Renal cortex interstitium (tissue), 15 donors: ENCODE measurements at places on chromosomes 1 and 21. TPM values are rescaled to one million over a fixed set of nuclear protein-coding genes. Genes with fewer than 3 reads are reported as not detected.

- no peak for DNase-seq
Measured at GRCh38 chr1:116185161-116185701, 74.0 kb downstream of the MAB21L3 start.

- DNase-seq, result no peak
Measured at GRCh38 chr1:223430236-223430635, 37.0 kb downstream of the CCDC185 start.

DNA sequence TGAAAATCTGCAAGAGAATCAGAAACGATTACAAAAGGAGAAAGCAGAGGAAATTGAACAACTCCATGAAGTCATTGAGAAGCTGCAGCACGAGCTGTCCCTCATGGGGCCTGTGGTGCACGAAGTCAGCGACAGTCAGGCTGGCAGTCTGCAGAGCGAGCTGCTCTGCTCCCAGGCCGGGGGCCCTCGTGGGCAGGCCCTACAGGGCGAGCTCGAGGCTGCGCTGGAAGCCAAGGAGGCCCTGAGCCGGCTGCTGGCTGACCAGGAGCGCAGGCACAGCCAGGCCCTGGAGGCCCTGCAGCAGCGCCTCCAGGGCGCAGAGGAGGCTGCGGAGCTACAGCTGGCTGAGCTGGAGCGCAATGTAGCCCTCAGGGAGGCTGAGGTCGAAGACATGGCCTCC, 47.5 kb upstream of the DIP2A start:
- DNase-seq, result no peak

DNA sequence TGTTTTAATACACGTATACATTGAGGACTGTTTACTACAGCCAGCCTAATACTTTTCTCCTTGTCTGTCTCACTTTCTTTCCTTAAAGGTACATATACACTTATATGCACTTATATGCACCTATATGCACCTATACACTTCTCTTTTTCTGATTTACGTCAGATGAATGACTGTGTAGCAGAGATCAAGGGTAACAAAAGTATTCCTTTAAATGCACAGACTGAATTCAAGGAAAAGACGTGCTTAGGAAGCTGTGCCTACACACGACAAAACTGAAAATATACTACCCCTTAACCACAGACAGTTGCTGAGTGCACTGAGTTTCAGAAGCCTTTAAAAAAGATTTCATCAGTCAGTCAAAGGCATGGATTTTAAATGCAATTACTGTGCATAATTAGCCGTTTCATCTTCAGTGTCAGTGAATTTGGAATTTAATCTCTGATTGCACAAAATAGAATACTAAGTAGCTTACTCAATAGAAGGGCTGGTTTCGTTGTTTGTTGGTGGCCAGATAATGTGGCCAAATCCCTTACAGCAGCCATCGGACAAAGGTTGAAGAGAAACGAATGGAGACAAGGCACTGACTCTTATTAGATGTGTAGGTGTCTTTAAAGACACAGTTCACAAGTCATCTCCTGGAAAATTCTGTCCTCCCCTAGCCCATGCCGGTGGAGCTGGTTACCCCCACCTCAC, 38.3 kb upstream of the TARBP1 start:
- no peak for DNase-seq

Gene AMY1B
- not detected for polyA plus RNA-seq

GRCh38 chr1:211583011-211583992, 4.3 kb upstream of the SLC30A1 start:
- DNase-seq, result no peak

DNA sequence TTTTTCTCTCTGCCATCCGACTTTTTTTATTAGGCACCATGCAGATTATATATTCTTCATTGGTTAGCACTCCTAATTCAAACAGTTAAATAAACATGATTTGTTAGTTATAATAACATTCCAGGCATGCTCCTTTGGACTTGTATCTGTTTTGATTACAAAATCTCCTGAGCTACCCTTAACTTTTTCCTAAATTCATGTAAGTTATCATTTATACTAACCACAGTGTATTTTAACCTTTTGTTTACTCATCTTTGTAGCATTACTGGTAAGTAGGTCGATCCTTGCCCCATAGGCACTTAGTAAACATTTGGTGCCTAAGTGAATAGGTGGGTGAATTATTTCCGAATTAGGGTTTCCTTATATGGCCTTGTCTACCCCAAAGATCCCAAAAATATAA, 43.8 kb downstream of the MIER1 start:
- DNase-seq, result no peak

DNA sequence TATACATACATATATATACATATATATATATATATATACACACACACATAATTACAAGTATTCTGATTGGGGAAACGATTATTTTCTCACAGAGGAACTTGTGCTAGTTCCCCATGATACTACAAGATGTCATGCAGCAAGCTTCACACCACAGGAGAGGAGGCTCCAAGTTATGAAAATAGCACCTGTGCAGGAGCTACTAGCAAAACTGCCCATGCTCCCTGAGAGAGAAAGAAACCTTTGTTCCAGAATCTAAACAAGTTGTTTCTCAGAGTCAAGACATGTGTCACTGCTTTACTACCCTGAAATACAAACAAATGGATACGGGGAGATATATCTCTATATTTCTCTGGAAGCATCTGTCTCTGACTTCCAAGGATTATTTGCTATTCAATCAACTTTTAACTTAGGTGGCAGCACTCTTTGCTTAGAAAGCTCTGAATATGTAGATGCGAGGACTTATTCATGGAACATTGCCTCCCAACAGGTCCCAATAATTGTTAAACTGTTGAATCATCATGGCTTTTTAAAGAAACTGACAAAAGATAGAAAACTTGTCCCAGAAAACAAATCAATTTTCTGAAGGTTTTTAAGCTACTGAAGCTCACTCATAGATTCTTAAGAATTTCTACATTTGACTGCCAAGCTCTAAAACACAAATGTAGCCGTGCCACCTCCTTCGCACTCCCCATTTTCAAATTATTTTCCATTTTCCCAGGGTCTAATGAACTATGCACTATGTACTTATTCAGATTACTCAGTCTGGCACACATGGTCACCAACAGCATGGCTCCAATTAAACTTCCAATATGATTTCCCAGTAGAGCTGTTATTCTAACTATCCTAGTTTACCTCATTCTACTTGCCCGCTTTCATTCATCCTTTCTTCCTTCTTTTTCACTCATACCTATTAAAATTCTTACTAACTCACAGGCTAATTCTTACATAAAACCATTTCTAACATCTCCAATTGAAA, 929.1 kb downstream of the LTN1 start:
- no peak for DNase-seq

Gene F5
- polyA plus RNA-seq, result 4.2 TPM

Gene SLC30A10
- polyA plus RNA-seq, result 0.36 TPM

DNA sequence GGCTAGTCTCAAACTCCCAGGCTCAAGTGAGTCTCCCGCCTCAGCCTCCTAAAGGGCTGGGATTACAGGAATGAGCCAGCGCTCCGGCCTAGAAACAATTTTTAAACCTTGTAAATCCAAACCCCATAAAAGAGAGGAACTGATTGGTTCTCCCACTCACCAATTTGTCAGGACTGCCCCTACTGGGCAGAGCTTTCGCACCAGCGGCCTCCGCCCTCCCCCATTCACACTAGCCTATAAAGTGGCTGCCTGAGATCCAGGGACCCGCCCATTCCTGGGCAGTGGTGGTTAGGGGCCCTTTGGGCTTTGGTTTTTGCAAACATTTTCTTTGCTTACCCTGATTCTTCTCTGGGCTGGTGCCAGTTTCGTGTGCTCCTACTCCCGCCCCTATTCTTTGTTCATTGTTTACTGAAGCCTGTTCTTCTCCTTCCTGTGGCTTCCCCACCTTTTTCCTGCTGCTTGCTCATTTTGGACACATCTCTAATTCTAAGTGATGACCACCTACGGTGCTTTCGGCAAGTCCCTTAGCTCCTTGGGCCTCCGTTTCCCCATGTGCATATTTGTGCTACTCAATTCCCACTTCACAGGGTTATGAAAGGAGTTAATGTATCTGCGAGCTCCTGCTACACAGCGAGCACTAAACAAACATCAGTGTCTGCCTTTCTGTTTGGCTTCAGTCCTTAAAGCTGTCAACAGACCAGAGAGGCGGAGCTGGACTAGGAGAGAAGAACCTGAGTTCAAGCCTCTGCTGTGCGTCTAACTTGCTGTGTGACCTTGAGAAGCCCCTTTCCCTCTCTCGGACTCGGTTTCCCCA, 39.8 kb upstream of the CLIC4 start:
- DNase-seq, result peak; percentile 54

DNA sequence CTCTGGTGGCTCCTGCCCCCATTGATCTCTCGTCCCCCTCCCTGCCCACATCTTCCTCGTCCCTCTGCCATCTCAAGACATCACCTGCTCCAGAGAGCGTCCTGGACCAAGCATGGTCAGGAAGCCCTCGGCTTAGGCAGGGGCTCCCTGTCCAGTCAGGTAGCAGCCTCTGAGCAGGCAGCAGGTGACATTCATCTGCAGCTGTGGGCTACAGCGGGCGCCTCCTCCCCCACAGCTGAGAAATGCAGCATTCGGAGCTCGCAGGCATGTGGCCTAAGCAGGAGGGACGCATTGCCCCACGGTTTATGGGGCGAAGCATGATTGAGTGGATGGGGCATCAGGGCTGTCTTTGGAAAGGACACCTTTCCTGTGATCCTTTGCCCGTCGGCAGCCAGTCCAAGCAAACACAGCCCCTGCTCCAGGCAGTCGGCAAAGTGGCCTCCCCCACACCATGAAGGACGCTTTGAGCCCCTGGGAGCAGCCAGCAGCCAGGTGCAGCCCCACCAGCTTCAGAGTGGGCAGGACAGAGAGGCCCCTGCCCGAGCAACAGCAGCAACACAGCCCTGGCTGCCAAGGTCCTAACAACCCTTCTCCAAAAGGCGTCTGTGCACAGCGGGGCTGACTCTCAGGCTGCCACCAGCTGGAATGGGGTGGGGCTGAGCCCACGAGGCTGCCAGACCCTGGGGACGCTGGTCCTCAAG, 234.1 kb upstream of the VAMP3 start:
- peak; percentile 70 for DNase-seq

- no peak for DNase-seq
Measured at GRCh38 chr1:206760590-206760989, 10.0 kb upstream of the IL19 start.

Gene LCE3E
- not detected for polyA plus RNA-seq

DNA sequence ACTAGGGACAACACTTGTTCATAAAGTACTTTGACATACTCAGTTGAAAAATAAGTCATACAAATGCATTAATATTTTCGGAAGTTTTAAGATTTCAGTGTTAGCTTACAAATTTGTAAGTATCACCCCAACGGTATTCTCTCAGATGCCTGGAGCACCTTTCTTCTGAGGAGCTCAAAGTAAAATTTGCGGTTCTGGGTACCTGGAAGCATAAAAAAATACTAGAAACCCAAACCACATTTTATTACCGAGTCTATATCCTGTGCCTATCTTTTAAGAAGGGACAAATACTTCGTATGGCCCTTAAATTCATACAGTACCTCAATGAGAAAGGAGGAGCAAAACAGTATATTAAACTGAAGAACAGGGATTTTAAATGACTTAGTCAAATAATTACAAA, 10.2 kb downstream of the SRSF4 start:
- DNase-seq, result no peak

DNA sequence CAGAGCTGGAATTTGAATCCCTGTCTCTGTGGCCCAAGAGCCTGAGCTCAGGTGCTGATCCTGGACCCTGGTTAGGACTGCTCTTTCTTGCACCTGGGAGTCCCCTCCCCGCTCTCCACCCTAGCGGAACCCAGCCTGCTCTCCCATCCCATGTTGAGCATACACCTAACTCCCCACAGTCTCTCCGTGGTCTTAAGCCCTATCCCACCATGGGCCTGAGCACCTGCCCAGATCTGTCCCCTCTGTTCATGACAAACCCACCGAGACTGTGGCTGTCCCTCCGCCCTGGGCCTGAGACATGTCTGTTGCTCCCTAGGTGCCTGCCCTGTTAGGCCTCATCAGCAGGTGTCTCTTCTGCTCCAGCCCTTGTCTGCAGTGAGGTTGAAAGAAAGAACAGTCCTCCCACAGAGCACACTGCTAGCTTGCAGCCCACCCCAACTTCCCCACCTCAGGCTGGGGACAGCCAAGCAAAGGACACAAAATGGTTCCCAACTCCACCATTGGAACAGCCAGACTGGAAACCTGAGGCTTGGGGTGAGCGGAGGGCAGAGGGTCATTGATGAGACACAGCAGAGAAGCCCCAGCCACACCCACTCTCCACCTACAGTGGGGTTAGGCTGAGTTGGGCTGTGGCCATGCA, 118.5 kb downstream of the MATN1 start:
- DNase-seq, result no peak

GRCh38 chr1:33152685-33153432, 29.0 kb downstream of the TRIM62 start:
- DNase-seq, result no peak

Gene KAZN
- polyA plus RNA-seq, result 32.3 TPM

DNA sequence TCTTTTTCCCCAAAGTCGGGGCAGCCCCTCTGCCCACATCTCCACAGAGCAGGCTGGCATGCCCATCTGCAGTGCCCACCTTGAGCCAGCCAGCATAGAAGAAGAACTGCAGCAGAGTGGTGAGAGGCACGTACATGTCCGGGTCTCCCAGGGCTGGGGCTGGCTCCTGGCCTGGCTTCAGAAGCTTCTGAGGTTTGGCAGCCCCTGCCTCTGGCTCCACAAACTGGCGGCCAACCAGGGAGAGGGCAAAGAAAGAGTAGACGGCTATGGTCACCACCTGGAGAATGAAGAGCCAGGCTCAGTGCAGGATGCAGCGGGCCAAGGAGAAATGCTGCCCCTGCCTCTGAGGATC, 3.0 kb downstream of the BEST4 start:
- DNase-seq, result no peak

GRCh38 chr1:162943622-162944021, 82.6 kb upstream of the CCDC190 start:
- no peak for DNase-seq

Gene CELA2B
- polyA plus RNA-seq, result 0.32 TPM

DNA sequence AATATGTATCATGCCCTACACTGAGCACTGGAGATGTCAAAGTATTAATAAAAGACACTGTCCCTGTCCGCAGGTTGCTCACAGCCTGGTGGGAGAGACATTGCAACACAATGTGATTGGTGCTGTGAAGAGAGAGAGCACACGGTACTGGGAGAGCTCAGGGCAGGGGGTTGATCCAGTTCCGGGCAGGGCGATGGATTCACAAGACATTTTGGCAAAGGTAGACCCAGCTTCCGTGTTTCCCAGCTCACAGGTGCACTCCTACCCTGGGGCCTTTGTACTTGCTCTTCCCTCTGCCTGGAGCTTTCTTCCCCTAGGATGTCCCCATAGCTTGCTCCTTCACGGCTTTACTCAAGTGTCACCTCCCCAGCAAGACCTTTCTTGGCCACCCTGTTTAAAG, 1.4 kb downstream of the PLA2G5 start:
- no peak for DNase-seq

Gene OR2L2
- 0.14 TPM for polyA plus RNA-seq

GRCh38 chr1:112904831-112905261, 51.1 kb downstream of the SLC16A1 start:
- DNase-seq, result no peak

Gene SPRR1B
- not detected for polyA plus RNA-seq

GRCh38 chr1:170511038-170511437, 20.9 kb upstream of the GORAB start:
- DNase-seq, result no peak

- DNase-seq, result no peak
Measured at GRCh38 chr1:15770313-15770962, 11.8 kb downstream of the FBLIM1 start.

Gene ECM1
- polyA plus RNA-seq, result 13.1 TPM

Gene NUF2
- 27.4 TPM for polyA plus RNA-seq
